ENCODE measurements at places on chromosomes 1 and 21. TPM values are rescaled to one million over a fixed set of nuclear protein-coding genes. Genes with fewer than 3 reads are reported as not detected.

Gene SLC45A1
- polyA plus RNA-seq: 1.4 TPM

DNA sequence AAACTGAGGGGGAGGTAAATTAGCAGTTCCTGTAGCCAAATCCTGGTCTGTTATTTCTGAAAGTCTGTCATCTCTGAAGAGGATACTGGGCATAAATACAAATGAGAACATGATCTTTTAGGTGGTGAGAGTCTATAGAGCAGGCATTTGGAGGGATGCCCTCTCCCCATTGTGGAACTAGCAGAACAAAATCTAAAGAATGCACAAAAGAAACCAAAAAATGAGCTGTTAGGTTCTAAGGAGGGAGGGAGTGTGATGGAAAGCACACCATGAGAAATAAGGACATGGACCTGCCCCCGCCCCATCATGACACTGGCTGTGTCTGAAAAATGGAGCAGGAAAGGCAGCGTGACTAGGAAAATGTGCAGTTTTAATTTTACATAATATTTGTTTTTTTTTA lies 262.0 kb downstream of the KIF26B start:
- no peaks in the 10 kb centered on the region for H3K4me1 ChIP-seq
- H3K4me3 ChIP-seq: no peak overlapping the region
- H3K27ac ChIP-seq: no peak overlapping the region
- H3K36me3 ChIP-seq: no peaks in the 10 kb centered on the region
- DNase-seq: no peak

DNA sequence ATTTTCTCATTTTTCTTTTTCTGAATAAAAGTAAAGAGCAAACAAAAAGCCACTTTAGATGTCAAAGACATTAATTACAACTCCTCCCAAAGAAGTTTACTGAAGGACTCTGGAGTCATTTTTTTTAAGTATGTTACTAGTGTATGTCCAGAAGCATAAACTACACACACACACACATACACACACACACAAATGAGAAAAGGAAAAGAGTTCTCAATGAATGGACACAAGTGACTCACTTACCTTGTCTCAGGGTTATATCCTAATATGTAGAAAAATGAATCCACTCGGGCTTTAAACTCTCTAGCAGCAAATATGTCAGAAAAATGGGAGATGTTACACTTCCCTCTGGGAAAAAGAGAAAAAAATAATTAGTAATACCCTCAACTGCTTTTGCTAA lies 223.1 kb downstream of the SLC45A1 start:
- no peaks in the 10 kb centered on the region for H3K27me3 ChIP-seq
- no peak overlapping the region for H3K4me3 ChIP-seq
- H3K27ac ChIP-seq: no peak overlapping the region
- H3K36me3 ChIP-seq: peaks cover 16% of the 10 kb centered on the region
- peaks cover 3% of the 10 kb centered on the region for H3K4me1 ChIP-seq

GRCh38 chr21:42640486-42640885 lies 12.9 kb upstream of the PDE9A start:
- no peak overlapping the region for H3K27ac ChIP-seq
- H3K4me1 ChIP-seq: no peaks in the 10 kb centered on the region
- no peak overlapping the region for H3K4me3 ChIP-seq
- no peaks in the 10 kb centered on the region for H3K36me3 ChIP-seq

DNA sequence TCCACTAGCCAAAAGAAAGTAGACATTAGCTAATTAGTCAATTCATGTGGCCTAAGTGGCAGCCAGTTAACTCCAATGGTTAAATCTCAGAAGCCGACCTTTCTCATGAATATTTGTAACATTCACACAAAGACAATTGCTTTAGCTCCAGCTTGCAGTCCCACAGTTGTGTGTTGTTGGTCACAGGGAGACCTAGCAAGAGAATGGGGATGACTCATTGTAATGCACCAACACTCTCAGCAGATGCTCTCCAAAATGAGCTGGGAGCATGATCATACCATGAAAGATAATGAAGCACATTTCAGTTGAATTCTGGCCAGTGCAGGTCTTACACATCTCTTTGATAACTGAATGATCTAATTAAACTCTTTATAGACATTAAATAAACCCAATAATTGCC lies 160.4 kb downstream of the HLX start:
- no peaks in the 10 kb centered on the region for H3K27me3 ChIP-seq
- H3K27ac ChIP-seq: no peak overlapping the region
- no peak overlapping the region for H3K4me3 ChIP-seq
- H3K4me1 ChIP-seq: no peaks in the 10 kb centered on the region

DNA sequence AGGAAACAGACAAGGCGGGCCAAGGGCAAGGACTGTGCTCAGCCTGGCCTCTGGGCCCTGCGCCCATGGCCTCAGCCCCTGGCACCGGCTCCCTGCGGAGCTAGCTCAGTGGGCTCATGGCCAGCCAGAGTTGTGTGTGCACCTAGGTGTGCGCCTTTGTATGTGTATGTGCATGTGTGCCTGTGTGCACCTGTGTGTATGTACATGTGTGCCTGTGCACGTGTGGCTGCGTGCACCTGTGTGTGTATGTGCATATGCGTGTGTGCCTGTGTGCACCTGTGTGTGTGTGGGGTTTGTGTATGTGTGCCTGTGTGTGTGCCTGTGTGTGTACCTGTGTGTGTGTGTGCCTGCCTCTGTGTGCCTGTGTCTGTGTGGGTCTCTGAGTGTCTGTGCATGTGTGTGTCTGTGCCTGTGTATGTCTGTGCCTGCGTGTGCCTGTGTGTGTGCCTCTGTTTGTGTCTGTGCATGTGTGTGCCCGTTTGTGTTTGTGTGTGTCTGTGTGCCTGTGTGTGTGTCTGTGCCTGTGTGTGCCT lies 7.4 kb downstream of the GPR137B start:
- no peak for DNase-seq
- H3K27me3 ChIP-seq: no peaks in the 10 kb centered on the region
- H3K4me3 ChIP-seq: no peak overlapping the region
- no peaks in the 10 kb centered on the region for H3K36me3 ChIP-seq
